ENCODE measurements at places on chromosomes 4 and X.

- DNase-seq = no peak
Measured at GRCh38 chr4:123966990-123967769, 570.6 kb downstream of the SPRY1 start.

- DNase-seq = no peak
Measured at GRCh38 chr4:117327491-117327890, 242.1 kb upstream of the TRAM1L1 start.

DNA sequence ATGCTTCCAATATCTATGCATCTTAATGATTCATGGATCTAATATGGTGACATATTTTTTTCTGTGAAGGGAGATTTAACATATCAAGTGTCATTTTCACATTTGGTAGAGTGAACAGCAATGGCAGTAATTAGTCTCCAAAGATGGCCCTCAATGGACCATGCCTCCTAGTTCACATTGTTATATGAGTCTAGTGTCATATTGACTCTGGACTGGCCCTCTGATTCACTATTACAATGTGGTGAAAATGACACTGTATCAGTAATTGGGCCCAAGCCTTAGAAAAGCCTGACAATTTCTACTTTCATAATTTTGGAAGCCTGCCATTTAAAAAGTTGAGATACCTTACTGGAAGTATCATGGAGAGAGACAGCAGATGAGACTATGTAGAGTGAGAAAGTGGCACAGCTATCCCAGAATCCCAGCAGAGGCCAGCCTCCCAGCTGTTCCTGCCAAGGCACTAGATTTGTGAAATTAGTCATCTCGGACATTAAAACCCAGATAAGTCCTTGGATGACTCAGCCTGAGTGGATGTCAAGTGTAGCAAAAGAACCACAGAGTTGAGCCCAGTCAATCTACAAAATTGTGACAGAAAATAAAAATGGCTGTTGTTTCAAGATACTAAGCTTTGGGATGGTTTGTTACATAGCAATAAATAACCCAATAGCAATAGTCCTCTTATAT lies 68.4 kb downstream of the ARHGEF38 start:
- no peak for DNase-seq

- DNase-seq = no peak
Measured at GRCh38 chr4:72994670-72995069, 74.8 kb downstream of the COX18 start.

DNA sequence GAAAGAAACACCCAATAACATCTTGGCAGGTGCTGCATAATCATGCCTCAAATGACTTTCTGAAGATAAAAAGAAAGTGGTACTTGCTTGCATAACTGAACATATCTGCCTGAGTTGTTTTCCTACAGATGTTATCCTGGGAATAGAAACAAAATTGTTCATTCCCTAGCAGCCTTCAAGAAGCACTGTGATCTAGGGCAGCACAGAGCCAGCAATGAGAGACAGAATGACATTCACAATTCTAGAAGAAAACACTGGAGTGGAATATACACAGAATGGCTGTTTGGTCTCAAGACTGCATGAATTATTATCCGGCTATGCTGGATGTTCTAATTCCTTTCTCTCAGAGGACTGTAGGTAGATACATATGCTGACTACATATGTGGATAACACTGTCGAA lies 790.9 kb downstream of the PDHA2 start:
- DNase-seq = no peak

DNA sequence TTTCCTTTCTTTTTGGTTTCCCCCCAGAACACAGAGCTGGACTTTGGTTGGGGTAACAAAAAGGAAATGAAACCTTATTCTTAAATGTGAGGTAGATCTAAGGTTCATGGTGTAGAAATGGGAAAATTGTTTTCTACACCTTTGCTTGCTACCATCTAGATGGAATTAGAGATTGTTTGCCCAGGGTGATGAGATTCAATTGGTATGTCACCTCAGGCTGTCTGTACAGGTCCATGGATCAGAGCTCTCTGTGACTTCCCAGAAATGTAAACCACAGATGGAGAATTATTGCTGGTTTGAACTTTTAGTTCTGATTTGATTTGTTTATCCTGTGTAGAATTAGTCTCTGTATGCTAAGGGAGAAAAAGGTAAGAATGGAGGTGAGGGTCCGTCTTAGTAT lies 146.7 kb downstream of the PCDH7 start:
- DNase-seq = no peak

GRCh38 chr4:9918484-9918883 lies 102.8 kb downstream of the SLC2A9 start:
- DNase-seq = no peak

DNA sequence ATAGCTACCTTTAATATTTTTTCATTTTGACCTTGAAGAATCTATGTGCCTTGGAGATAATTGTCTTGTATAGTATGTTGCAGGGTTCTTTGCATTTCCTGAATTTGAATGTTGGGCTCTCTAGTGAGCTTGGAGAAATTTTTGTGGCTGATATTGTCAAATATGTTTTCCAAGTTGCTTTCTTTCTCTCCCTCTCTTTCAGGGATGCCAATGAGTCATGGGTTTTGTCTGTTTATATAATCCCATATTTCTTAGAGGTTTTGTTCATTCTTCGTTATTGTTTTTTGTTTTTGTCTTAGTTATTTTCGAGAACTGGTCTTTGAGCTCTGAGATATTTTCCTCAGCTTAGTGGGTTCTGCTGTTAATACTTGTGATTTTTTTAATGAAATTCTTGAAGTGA lies 20.7 kb downstream of the RAB40AL start:
- DNase-seq = no peak

GRCh38 chrX:15916704-15917084 lies 62.1 kb upstream of the AP1S2 start:
- no peak for DNase-seq

DNA sequence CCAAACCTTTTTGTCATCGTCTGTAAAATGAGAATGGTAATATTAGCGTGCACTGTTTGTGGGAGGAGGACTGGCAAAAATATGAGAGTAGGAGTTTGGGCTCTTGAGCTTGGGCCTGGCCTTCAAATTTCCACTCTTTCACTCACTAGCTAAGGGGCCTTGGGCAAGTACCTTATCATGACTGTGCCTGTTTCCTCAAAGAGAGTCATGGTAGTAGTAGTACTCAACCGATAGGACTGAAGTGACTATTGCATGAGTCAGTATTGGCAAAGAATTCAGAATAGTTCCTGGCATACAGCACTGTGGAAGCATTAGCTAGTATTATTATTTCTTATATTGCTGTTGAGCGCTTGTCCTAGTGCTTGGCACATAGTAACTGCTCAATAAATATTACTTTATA lies 16.0 kb upstream of the RBM3 start:
- DNase-seq = no peak

GRCh38 chr4:23332313-23332712 lies 557.5 kb downstream of the PPARGC1A start:
- DNase-seq = no peak

GRCh38 chrX:110182362-110182761 lies 135.5 kb downstream of the AMMECR1 start:
- DNase-seq = no peak

DNA sequence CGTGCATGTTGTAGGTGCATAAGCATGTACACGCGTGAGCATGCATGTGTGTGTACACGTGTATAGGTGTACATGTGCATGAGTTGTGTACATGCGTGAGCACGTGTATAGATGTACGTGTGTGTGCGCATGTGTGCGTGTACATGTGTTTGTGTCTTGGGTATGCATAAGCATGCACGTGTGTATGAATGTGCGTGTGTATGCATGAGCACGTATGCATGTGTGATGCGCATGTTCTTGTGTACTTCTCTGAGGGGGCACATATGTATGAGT lies 9.0 kb downstream of the NAT8L start:
- DNase-seq = no peak

GRCh38 chr4:125952631-125953030 lies 637.9 kb downstream of the FAT4 start:
- no peak for DNase-seq

DNA sequence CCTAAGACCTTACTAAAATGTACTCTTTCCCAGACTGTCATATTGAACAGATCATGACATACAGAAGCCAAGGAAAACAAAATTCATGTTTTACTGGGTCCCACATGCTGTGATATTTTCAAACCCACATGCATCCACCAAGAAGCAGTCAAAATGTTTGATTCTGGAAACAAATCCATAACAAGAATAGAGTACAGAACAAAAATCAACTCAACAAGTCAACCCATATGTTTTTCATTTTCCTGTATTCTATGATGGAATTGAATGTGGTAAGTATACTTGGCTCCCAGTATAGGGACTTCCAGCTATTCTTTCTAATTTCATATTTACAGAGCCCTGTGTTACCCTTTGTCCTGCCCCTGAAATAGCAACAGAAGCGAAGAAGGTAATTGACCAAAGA lies 106.8 kb downstream of the COL25A1 start:
- no peak for DNase-seq

GRCh38 chr4:83781434-83781833 lies 245.5 kb downstream of the GPAT3 start:
- no peak for DNase-seq

- DNase-seq = no peak
Measured at GRCh38 chr4:162707962-162708361, 458.7 kb downstream of the NAF1 start.

DNA sequence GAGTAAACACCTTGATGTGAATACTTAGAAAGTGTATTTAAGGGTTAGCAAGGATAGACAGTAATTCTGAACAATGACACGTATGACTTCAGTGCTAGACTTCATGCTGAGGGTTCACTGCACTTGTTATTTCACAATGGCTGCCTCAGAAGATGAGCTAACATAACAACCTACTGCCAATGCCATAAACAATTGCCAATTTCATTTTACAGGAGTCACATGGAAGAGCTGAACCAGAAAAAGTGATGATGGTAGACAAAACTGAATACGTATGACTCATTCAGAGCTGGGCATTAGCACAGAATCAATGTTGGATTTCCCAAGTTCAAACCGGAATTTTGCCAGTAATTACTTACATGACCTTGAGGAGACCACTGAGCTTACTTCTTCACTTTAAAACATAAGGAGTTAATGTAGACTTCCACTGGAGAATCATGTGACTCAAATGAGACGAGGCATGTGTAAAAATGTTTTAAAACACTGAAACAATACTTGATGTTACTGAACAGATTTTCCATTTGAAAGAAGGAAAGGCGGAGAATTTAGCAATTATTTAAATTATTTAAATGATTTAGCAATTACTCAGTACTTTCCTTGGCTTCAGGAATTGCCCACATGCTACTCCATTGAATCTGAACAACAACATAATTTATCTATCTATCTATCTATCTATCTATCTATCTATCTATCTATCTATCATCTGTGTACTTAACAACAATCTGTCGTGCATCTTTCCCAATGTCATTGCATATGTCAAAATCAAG lies 868.5 kb upstream of the SLIT2 start:
- no peak for DNase-seq

DNA sequence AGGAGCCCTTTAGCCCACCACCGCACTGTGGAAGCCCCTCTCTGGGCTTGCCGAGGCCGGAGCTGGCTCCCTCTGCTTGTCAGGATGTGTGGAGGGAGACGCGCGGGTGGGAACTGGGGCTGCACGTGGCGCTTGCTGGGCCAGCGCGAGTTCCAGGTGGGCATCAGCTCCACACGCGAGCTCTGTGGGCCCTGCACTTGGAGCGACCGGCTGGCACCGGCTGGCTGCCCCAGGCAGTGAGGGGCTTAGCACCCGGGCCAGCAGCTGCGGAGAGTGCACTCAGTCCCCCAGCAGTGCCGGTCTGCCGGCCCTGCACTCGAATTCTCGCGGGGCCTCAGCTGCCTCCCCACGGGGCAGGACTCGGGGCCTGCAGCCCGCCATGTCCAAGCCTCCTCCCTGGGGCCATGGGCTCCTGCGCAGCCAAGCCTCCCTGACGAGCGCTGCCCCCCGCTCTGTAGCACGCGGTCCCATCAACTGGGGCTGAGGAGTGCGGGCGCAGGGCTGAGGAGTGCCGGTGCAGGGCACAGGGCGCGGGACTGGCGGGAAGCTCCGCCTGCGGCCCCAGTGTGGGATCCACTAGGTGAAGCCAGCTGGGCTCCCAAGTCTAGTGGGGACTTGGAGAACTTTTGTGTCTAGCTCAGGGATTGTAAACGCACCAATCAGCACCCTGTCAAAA lies 93.6 kb downstream of the DTHD1 start:
- no peak for DNase-seq

GRCh38 chr4:184066584-184067300 lies 150.9 kb downstream of the ENPP6 start:
- DNase-seq = no peak

DNA sequence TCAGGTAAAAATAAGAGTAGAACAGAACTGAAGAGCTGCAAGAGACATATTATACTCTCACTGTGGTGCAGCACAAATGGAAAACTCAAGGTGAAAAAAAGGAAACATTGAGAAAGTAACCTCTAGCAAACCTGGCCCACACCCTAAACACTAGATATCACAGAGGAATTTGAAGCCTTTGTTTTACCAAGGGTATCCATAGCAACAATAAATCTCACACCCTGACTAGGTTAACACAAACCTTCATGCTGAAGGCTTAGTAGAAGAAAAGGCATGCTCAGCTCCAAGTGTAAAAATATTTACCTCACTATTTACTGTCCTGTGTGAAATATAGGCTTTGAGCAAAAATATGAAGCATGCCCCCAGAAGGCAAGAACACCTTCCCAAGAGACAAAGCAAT lies 61.9 kb upstream of the TAB3 start:
- DNase-seq = no peak

DNA sequence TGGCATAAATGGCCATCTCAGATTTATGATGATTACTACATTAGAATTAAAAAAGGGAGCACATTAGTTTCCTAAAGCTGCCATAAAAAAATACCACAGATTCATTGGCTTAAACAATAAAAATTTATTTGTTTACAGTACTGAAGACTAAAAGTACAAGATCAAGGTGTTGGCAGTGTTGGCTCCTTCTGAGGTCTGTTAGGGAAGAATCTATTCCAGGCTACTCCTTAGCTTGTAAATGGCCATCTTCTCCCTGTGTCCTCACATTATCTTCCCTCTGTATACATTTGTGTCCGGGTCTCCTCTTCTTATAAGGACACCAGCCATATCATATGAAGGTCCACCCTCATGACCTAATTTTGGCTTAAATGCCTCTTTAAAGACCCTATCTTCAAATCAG lies 341.0 kb downstream of the SLC7A11 start:
- no peak for DNase-seq

DNA sequence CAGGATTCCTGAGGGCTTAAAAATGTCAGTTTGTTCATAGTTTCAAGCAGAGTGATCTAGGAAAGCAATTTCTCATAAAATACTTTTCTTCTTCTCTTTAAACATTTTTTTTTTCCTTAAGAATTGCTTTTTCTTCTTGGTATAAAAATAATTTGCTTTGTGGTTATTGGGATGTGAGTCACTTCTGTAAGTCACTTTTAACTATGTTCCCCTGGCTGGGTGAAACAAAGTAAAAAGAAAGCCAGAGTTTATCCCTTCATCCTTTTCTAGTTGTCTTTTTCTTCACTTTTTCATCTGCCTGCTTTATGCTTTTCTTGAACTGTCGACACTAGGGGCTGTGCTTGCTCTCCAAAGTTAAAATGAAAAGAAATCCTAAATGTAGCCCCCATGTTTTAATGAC lies 33.5 kb downstream of the ARSJ start:
- DNase-seq = no peak

- DNase-seq = no peak
Measured at GRCh38 chr4:17962171-17962570, 59.4 kb downstream of the LCORL start.

- DNase-seq = no peak
Measured at GRCh38 chrX:76172325-76172893, 453 bp upstream of the PBDC1 start.
